ENCODE measurements at places on chromosomes 1 and 21. TPM values are rescaled to one million over a fixed set of nuclear protein-coding genes. Genes with fewer than 3 reads are reported as not detected.

Gene EXO5
- 19.2 TPM for total RNA-seq

Gene FALEC
- 1.1 TPM for total RNA-seq

Gene RGS8
- total RNA-seq, result 7.8 TPM

Gene TMEM52
- 1.1 TPM for total RNA-seq

Gene HPDL
- 0.62 TPM for total RNA-seq

Gene LCE2B
- total RNA-seq, result not detected

Gene AQP10
- not detected for total RNA-seq

Gene RGS18
- total RNA-seq, result 0.78 TPM

Gene TSPAN2
- 28.5 TPM for total RNA-seq

Gene ILDR2
- total RNA-seq, result 14.2 TPM

Gene DCLRE1B
- total RNA-seq, result 6.4 TPM

Gene KCNA10
- total RNA-seq, result not detected

Gene PCNX2
- 175 TPM for total RNA-seq

Gene ERRFI1
- total RNA-seq, result 19.7 TPM

Measured in occipital lobe (tissue), 3 donors.